ENCODE measurements at places on chromosomes 1 and 21.

DNA sequence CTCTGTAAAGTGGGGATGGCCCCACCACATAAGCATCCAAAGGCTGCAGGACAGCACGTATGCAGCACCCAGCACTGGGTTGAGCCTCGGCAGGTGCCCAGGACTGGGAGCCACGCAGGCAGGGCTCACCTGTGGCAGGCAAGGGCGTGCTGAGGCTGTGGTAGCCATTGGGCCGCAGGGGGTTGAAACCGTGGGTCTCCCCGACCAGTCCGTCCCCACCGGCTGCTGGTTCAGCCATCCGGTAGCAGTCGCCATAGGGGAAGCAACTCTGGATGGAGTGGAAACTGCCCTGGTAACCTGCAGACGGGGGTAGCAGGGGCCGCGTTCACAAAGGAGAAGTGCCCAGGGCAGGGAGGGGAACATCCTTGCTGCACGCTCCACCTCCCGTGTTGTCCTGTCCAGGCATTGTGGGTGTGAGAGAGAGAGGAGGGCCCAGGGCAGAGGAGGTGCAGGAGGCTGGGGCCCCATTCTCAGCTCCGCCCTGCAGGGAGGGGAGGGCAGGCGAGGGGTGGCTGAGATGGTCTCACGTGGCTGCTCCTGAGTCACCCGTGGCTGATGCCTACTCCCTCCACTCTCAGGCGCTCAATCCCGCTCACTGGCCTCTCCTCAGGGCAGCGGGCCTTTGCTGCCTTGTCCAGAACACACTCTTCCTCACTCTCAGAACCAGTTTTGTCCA is 49.9 kb downstream of the DMRTB1 start:
- H3K4me3 ChIP-seq, result no peak overlapping the region
- no peak overlapping the region for H3K27ac ChIP-seq
- no peaks in the 10 kb centered on the region for H3K4me1 ChIP-seq
- no peaks in the 10 kb centered on the region for H3K27me3 ChIP-seq
- no peaks in the 10 kb centered on the region for H3K36me3 ChIP-seq

DNA sequence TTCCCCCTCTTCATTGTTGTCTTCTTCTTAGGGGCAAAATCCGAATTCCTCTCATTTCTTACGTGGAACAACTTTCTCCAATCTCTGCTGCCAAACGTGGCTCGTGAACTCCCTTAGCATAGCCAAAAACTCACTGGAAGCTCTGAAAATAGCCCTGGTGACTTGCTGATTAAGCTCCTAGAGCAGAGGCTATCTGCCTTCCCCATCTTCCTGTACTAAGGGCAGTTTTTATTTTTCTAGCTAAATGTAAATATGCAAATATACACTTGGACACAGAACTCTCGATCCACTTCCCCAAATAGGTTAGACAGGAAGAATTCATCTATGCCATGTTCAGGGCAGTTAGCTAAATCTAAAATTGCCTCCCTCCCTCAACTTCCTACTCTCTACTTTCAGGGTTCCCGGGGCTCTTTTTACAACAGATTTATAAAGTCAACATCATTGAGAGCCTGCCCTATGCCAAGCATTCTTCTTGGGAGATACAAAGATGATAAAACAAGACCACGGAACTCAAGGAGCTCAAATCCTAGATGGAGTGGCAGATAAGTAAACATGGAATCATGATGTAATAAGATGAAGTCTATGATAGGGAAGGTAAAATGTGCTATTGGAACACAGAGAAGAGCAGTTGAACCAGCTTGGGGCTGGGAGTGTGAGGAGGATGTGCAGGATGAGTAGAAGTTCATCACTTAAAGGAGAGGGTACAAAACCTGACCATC is 59.4 kb upstream of the FMOD start:
- no peak for DNase-seq
- H3K27ac ChIP-seq, result no peak overlapping the region
- H3K4me1 ChIP-seq, result no peaks in the 10 kb centered on the region
- H3K36me3 ChIP-seq, result no peaks in the 10 kb centered on the region
- H3K4me3 ChIP-seq, result no peak overlapping the region

DNA sequence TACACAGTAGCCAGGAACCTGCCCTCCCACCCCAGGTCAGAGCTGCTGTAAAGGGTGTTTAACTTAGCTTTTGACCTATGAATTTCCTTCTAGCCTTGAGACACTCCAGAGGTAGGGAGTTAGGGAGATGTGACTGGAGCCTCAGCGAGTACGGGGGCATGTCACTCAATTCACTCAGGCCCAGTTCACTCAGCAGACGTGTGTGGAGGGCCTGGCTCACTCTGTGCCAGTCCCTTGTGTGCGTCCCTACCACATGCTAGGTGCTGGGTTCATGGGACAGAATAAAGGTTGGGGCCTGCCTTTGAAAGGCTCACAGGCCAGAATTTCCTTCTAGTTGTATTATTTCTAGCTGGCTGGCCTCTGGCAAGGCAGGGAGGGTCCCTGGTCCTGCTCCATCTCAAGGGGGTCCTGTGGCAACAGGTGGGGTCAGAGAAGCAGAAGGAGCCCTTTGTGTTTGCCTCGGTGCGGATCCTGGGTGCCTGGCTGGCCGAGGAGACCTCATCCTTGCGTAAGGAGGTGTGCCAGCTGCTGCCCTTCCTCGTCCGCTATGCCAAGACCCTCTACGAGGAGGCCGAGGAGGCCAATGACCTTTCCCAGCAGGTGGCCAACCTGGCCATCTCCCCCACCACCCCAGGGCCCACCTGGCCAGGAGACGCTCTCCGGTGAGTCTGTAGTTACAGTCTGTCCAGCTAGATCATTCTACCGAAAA is 4.5 kb downstream of the NCDN start:
- DNase-seq, result no peak
- H3K36me3 ChIP-seq, result peaks cover 2% of the 10 kb centered on the region
- no peaks in the 10 kb centered on the region for H3K27me3 ChIP-seq
- H3K4me3 ChIP-seq, result no peak overlapping the region

GRCh38 chr1:38958967-38959366 is 17.3 kb upstream of the RHBDL2 start:
- H3K27me3 ChIP-seq, result no peaks in the 10 kb centered on the region
- H3K4me1 ChIP-seq, result no peaks in the 10 kb centered on the region
- H3K4me3 ChIP-seq, result no peak overlapping the region
- H3K36me3 ChIP-seq, result no peaks in the 10 kb centered on the region
- no peak for DNase-seq

Measured in Panc1 (cell line).